ENCODE measurements at places on chromosomes 16 and 17. TPM values are rescaled to one million over a fixed set of nuclear protein-coding genes. Genes with fewer than 3 reads are reported as not detected.
A peak's percentile ranks its signal among the peaks of the same experiment; 100 is the strongest.

The SPNS2 gene
- 36.7 TPM for total RNA-seq

The SPATA22 gene
- 0.26 TPM for total RNA-seq

The CBLN1 gene
- not detected for total RNA-seq

The KRT32 gene
- not detected for total RNA-seq

The TAC4 gene
- not detected for total RNA-seq

The COPZ2 gene
- total RNA-seq: 25.9 TPM

- DNase-seq: no peak
- no peak overlapping the region for H3K4me3 ChIP-seq
- no peaks in the 10 kb centered on the region for H3K36me3 ChIP-seq
- H3K27ac ChIP-seq: peak overlapping the region; percentile 4
These were observed 113.3 kb downstream of the FTO start for GRCh38 chr16:53817117-53817755.

DNA sequence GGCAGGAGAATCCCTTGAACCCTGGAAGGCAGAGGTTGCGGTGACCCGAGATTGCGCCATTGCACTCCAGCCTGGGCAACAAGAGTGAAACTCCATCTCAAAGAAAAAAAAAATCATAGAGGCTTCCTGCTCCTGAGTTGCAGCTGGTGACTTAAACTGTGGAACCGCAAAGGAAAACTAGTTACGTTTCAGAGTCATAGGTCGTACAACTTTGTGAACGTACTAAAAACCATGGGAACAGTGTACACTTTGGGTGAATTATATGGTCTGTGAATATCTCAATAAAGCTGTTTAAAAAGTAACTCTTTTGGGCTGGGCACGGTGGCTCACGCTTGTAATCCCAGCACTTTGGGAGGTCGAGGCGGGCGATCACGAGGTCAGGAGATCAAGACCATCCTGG is 23.6 kb downstream of the SLC5A10 start:
- no peaks in the 10 kb centered on the region for H3K4me1 ChIP-seq
- DNase-seq: no peak
- no peak overlapping the region for H3K4me3 ChIP-seq
- H3K27me3 ChIP-seq: no peaks in the 10 kb centered on the region
- peaks cover 64% of the 10 kb centered on the region for H3K36me3 ChIP-seq

DNA sequence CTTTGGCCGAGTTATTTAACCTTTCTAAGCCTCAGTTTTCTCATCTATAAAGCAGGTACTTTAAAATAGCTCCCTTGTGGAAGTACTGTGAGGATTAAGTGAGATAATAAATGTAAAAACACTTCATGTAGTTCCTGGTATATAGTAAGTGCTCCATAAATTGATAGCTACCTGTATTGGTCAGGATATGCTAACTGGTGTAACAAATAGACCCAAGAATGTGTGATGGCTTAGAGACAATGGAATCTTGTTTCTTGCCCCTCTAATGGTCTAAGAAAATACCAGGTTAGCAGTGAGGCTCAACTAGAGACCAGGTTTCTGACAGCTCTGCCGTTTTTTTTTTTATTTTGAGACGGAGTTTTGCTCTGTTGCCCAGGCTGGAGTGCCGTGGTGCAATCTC is 29.8 kb downstream of the CCR7 start:
- H3K4me3 ChIP-seq: no peak overlapping the region
- no peaks in the 10 kb centered on the region for H3K36me3 ChIP-seq
- DNase-seq: no peak
- H3K4me1 ChIP-seq: peaks cover 64% of the 10 kb centered on the region

GRCh38 chr16:361872-362701 is 8.3 kb downstream of the MRPL28 start:
- H3K27me3 ChIP-seq: peaks cover 23% of the 10 kb centered on the region
- no peak overlapping the region for H3K27ac ChIP-seq
- no peaks in the 10 kb centered on the region for H3K36me3 ChIP-seq
- H3K4me1 ChIP-seq: no peaks in the 10 kb centered on the region
- DNase-seq: peak; percentile 76

DNA sequence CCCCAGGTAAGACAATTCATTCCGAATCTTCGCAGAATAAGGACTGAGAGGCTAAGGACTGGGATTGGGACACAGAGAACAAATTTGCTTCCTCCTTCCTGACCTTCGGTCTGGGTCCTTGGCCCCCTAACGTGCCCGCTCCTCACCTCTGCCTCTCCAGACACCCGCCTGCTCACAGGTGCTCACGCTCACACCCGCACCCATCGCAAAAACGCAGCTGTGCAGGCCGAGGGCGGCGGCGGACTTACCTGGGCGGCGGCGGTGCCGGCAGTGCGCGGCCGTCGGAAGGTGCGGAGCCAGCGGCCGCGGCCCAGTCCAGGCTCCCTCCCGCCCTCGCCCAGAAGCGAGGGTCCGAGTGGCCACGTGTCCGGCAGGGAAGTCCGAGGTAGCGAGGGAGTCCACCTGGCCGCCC is 7.1 kb upstream of the HOXB9 start:
- H3K4me3 ChIP-seq: no peak overlapping the region
- no peaks in the 10 kb centered on the region for H3K4me1 ChIP-seq
- H3K27me3 ChIP-seq: peaks cover 99% of the 10 kb centered on the region
- peak; percentile 59 for DNase-seq
